Stimulated activated CD4-positive, alpha-beta T cell treated with anti-CD3 and anti-CD28 coated beads, Interleukin-1b, Interleukin-23, amount 100 ng/mL, for 48 hours (primary cell): ENCODE measurements at places on chromosomes 13 and 19.
A peak's percentile ranks its signal among the peaks of the same experiment; 100 is the strongest.

DNA sequence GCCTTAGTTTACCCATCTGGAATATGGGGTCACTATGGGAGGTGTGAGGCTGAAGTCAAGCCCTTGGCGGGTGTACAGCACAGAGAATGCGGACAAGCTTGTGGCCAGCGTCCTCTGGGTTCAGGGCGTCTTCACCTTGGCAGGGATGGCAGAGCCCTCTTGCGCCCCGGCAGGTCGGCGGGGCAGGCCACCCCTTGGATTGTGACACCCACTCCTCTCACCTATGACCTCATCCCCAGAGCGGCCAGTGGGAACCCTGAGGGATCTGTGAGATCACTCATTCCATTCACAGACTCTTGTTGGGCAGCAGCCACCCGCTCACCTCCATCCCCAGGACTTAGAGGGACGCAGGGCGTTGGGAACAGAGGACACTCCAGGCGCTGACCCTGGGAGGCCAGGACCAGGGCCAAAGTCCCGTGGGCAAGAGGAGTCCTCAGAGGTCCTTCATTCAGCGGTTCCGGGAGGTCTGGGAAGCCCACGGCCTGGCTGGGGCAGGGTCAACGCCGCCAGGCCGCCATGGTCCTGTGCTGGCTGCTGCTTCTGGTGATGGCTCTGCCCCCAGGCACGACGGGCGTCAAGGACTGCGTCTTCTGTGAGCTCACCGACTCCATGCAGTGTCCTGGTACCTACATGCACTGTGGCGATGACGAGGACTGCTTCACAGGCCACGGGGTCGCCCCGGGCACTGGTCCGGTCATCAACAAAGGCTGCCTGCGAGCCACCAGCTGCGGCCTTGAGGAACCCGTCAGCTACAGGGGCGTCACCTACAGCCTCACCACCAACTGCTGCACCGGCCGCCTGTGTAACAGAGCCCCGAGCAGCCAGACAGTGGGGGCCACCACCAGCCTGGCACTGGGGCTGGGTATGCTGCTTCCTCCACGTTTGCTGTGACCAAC, at the start of gene SPACA4:
TSS of gene SPACA4 (plus strand) at position 280 of the 896 bp plus-strand sequence. CDS start at position 517, 237 bp downstream.
- DNase-seq: no peak

DNA sequence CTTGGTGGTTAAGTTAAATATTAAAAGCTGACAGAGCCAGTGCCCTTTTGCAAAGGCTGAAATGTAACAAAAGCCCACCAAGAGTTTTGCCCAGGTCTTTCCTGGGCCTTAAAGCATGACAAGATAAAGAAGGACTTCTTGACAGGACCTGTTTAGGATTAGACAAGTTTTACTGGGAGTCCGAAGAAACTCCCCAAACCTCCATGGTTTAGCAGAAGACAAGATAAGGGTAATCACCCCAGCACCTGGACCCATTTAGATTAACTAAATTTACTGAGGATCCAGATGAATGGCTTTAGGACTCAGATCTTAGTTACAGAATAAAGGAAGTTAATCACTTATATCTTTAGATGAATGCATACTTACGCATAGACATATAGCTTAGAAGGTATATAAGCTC, 14.8 kb upstream of the UFM1 start:
- DNase-seq: no peak

DNA sequence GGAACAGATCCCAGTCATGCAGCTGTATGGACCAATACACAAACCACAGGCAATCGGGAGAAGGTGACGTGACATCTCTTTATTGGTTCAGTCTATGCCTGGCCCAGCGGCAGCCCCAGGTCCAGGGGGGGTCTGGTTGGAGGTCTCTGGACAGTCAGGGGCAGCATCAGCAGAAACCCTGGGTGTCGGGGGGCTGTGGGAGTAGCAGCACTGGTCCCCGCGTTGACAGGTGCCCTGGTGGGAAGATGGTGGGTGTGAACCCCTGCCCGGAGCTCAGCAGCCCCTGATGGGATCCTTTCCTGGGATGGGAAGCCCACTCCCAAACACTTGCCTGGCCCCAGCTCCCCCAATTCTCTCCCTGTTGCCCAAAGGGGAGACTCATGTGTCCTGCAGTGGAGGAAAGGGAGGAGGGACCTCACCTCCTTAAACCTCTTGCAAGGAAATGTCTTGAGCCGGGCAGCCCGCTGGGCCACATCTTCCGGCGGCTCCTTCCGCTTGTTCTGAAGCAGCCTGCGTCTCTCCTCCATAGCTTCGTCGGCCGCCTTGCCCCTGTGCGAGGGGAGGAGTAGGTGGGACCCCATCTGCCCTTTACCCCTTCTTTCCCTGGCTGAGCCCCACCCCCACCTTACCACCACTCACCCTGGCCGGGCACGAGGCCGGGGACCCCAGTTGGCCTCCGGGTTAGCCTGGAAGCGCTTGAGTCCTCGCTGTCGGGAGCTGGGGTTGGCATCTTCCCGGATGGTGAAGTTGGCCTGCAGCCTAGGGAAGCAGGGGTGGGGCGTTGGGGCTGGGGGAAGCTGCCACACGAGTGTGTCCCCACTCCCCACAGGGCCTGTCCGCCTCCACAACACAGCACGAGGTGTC, 2.4 kb upstream of the LYL1 start:
- DNase-seq: peak; percentile 36

DNA sequence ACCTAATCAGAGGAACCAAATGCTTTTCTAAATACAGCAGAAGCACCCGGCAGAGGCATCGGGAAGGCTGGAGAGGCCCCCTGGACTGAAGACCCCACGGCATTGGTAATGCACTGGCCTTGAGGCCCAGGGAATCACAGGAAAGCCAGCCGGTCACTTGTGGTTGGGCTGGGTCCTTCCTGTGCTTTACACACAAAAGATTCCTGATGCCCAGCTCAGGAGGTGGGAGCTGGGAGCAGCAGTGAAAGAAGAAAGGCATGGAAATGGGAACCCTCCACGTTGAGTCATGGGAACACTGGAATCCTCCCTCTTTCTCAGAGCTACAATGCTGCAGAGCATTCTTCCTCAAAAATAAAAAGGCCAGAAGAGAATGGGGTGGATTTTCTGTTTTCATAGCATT, 126.4 kb downstream of the TNFRSF19 start:
- no peak for DNase-seq

DNA sequence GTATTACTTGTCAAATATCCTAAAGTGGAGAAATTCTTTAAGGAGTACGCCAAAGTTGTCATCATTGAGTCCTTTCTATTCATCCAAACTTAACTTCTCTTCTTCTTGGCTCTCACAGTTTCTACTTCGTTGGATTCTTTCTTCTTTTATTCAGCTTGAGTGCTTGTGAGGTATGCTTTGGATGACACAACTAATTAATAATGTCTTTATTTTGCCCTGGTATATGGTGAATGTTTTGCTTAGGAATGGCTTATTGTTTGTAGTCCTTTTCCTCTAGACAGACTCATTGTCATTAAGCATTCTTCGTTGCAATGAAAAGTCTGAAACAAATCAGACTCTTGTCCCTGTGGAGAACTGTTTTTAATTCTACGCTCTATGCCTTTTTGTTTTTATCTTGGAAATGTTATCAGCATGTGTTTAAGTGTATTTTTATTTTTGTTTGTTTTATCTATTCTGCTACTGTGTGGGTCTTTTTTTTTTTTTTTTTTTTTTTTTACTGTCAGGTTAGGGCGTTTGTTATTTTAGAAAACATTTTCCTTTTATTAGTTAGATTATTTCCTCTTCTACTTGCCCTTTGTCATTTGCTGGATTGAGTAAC, 471.5 kb downstream of the GPC6 start:
- DNase-seq: no peak

- no peak for DNase-seq
Observed at GRCh38 chr13:97933776-97934175, 19.7 kb upstream of the IPO5 start.

- no peak for DNase-seq
Observed at GRCh38 chr13:20942938-20943559, 40.5 kb upstream of the XPO4 start.

- peak; percentile 74 for DNase-seq
Observed at GRCh38 chr19:8209462-8210378, 550 bp downstream of the CERS4 start.

DNA sequence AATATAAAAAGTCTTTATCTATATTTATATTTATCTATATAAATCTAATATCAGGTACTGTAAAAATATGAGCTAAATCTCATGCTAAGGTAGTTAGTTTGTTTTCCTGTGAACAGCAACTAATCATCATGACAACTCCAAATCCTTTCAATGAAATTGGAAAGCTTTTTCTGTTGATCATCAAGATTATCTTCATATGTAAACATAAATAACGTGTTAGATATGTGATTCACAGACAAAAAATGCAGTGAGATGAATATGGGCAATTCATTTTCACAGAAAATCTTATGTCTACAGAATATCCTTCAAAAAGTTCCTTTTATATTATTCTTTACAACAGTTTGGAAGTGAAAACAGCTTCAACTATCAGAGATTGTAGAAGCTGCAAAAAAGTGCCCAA, 41.7 kb upstream of the EEF1AKMT1 start:
- DNase-seq: no peak

DNA sequence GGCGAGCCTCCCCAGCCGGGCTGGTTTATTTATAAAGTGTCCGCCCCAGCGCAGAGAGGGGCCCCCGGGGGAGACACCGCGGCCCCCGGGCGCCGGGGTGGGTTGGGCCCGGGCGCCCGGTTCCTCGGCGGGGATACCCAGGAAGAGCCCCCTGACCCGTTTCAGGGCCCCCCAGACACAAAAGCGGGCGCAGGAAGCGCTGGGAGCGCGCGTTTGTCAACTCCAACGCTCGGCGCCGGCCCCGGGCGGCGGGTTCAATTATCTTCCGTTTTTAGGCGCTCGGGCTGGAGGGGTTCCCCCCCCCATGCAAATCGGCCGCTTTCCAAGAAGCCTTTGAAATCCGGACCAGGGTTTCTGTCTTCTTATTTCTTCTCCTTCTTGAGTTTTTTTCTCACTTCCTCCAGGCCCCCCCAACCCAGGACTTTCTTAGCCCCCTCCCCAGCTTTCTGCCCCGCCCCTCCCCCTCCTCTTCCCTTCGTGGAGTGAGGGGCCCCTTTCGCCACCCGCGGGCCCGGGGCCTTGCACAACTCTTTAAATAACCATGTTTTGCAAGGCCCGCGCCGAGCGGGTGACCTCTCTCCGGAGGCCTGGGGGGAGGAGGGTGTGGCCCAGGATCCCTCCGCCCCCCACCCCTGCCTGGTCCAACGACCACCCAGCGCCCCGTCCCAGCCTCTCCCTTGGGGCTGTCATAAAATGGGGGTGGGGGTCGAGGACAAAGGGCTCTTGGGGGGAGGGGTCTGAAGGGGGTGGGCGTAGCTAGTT, 935 bp downstream of the ARID3A start:
- peak; percentile 60 for DNase-seq

DNA sequence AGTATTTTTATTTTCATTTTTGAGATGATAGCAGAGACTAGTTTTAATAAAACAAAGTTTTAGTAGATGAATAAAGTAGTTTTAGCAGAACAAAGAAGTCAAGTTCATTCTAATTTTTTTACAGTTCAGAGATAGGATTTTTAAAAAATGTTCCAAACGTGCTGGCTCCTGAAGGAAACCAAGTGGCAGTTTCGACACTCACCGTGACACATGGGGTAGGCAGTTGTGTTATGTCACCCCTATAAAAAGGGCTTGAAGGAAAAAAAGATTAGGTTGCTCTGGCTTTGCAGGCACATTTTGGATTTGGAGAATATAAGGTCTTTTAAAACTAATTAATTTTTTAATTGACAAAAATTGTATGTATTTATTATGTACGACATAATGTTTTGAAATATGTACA, 305.2 kb downstream of the NDFIP2 start:
- no peak for DNase-seq

DNA sequence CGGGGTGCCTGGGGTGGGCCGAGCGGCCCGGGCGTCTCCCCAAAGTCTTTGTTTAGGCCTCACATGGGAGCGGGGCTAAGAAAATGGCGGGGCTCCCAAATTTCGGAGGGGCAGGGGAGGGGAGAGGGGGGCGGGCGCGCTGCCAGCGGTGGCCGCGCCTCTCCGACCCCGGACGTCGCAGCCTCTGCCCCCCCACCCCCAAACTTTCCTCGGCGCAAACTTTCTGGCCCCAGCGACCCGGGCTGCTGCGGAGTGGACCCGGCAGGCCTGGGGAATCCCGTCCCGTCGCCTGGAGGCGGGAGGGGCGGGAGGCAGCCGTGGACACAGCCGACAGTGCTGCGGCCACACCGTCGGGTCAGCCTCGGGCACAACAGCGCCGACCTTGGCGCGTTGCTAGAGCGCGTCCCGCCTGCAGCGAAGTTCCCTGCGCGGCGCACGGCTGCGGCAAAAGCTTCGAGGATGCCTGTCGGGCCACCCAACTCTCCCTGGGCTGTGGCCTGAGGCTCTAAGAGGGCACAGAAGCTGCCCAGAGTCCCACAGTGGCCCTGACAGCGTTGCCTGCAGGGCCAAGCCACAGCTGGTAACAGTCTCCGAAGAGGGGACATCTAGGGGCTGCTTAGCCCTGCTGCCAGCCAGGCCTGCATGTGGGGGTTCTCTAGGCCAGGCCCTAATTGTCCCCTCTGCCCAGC, 1.3 kb downstream of the NFIX start:
- DNase-seq: no peak

DNA sequence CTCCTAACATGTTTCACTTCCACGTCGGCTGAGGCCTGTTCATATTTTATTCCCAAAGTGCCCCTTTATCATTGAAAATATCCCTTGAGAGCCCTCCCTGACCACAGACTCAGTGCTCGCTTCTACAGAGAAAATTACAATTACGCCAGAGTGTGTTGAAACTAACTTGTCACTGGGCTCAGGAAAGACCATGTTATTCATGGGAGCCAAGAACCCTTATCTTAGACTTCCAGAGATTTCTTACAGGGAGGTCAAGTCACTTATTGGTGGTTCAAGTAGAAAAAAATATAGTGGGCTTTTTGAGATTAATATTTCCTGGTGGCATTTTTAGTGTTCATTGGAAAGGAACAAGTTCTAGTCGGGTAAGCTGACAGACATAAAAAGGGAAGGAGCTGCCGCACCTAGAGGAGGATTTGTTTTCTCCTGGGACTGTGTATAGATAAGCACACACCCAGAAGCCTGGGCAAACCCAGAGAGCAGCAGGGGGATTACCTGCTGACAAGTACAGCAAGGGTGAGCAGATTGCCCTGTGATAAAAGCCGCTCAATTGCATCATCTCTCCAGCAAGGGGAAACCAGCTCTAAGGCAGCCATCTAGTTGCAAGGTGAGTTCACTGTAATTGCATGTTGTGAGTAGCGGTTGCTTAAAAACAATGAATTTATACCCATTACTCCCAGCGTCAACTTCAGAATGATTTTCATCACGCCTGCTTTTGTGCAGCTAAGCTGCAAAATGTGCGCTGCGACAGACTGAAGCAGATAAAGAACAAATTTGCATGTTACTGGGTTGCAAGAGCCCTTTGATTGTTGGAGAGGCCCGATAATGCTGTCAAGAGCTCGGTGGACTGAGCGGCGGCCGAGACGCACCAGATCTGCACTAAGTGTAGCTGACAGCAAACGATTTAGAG, 46.2 kb downstream of the DCT start:
- peak; percentile 61 for DNase-seq

- peak; percentile 83 for DNase-seq
Observed at GRCh38 chr19:49475995-49476880, 2.2 kb downstream of the FLT3LG start.

- no peak for DNase-seq
Observed at GRCh38 chr13:79590394-79590676, 109.4 kb downstream of the NDFIP2 start.

GRCh38 chr13:112716461-112716820, 26.6 kb downstream of the ATP11A start:
- no peak for DNase-seq
